ENCODE measurements at places on chromosomes 2 and 18. TPM values are rescaled to one million over a fixed set of nuclear protein-coding genes. Genes with fewer than 3 reads are reported as not detected.

Gene OR6B2
- not detected for total RNA-seq

Gene GPR39
- total RNA-seq, result 0.29 TPM

GRCh38 chr2:51093016-51093415, 61.1 kb upstream of the NRXN1 start:
- no peak for DNase-seq

- DNase-seq, result no peak
These were observed 56.1 kb downstream of the CIB4 start for GRCh38 chr2:26585100-26585499.

DNA sequence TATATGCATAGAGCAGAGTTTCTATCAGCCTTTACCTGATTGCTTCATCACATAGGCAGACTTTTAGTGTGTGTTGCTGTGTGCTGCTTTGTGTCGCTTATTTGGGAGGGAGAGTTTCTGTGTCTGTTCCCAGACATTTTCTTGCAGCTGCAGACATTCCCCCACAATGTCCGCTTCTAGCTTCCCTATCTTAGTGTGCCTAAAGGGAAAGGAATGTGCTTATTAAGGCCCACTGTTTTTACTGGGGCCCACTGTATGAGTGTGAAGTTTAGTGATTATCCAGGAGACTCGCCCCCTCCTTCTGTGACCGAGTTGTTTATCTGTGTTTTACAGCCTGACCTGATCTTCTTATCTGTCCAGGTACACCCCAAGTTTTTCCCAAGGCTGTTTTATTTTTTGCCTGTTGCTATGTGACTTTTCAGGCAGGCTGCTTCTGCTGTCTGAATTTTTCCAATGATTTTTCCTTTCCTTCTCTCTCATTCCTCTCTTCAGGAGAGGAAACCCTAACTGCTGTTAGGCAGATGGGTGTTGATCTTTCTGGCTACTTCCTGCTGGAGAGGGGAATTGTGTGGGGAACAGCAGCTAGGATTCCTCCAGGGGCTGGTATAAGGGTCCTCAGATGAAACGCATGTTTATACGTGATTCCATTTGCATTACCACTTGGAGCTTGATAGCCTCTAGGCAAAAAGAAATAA, 47.6 kb downstream of the STK17B start:
- DNase-seq, result no peak

Gene RGPD5
- total RNA-seq, result 14.5 TPM

Gene ALPI
- total RNA-seq, result not detected
